Esophagus squamous epithelium (tissue), 5 donors: ENCODE measurements at places on chromosomes 7 and 10.

DNA sequence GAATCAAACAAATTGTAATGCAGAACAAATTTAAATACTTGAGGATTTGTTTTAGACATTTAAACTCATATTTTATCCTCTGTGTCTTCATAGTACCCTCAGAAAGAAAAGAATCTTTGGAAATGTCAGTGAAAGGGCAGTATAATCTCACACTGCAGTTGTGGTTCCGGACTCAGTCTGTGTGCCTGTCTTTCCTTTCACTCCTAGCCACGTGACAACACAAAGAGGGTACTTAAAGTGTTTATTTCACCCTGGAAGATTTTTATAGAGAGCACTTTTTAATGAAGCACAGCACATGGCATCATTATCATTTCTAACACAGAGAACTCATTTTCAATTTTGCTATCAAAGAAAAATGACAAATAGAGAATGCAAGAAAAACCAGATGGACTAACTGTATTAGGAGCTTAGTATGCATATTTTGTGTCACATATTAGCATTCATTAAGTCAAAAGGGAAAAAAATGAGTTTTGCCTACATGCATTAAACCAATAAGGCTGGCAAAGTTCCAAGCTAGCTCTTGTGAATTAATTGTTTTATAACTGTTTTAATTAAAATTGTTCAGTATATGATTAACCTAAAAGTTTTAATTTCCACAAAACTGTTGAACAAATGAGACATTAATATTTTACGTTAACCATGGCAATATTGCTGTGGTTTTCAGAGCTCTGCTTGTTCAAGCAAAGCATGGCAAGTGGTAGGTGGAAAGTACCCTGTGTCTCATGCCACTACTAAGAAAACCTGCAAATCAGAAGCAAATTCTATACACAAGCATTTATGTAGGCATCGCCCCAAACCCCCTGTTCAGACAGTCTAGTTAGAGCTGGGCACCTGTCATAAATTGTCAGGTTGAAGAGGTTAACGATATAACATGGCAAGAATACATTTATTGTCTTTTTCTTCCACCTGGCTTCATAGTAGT, 65.9 kb downstream of the AUTS2 start:
- no peak for DNase-seq

GRCh38 chr10:60894786-60895185, 49.2 kb downstream of the RHOBTB1 start:
- DNase-seq = no peak

DNA sequence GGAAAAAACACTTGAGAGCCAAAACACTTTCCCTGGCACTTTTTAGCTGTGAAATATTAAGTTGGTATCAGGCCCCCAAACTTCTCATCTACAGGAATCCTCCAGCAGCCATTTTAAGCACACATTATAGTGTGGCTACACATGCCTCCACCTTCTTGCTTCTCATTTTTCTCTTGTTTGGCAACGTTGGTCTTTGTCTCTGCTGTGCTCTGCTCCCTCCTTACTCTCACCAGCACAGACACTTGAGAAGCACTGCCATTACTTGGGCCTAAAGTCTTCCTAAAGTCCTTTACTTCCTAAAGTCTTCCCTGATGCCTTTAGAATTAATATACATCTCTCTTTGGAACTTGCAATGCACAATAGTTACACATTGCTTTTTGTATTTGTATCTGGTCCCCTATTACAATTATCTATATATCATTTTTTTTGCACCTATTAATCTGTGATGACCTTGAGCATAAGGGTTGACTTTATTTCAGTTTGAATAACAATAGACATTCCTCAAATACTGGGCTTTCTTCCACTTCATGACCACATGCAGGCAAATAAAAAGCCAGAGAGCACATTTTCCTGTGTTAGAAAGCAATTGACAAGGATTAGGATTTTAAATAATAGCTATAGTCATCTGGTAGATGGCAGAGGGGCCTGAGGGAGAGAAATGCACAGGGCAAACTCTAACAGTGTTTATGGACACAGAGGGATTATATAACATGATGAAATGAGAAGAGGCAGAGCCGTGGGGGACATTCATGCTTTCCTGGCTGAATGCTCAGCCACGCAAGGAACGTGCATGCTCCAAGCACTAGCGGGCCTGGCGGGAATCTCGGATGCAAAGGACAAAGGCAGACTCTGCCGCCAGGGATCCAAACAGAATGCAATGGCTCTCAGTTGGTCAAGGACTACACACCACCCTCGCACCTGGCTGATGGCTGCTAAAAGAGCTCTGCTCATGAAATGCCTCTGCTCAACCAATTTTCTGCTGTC, 99.3 kb downstream of the CDC14C start:
- no peak for DNase-seq

GRCh38 chr10:123573236-123574108, 92.7 kb upstream of the GPR26 start:
- no peak for DNase-seq

DNA sequence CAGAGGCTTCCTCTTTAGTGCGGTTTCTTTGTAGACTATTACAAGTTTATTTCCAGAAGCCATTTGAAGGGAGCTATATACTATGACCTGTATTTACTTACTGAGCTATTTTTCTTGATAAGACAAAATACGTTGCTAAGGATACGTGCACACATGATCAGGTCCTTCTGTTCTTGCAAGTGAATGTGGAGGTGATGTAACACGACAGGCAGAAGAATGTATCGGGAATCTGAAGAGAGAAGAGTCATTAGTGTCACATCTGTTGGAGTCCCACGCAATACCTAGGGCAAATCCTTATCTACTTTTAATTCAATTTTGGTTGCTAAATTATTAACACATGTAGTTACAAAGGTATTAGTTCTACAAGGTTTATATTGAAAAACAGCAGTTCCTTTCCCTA, 284.6 kb upstream of the IMMP2L start:
- no peak for DNase-seq

DNA sequence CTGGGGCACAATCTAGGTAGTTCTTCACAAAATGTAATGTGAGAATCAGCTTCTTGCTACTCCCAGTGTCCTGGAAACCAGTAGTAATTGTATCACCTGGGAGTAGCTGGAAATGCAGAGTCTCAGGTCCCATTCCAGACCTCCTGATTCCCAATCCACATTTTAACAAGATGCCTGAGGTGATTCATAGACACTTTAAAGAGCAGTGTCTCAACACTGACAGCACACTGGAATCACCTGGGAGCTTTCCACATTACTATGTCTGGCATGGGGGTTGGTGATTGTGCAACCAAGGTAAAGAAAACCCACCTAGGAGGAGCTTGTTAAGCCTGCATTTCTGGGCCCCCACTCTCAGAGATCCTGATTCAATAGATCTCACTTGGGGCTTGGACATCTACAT, 11.1 kb downstream of the DPY19L1 start:
- DNase-seq = no peak

DNA sequence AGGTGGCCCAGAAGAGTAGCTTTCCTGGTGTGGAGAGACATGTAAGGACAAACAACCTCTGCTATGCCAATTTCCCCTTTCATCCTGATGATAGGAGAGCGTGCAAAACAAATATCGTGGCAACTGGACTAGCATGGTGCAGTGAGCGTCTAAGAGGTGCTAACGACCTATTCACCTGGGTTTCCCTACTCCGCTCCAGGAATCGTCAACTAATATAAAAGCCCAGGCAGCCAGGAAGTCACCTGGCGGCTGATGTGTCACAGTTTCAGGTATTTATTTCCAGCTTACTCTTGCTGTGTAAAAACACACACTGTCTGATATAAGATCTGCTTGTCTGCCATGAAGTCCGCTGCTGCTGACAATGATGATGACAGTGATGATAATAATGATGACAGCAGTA, 56.5 kb upstream of the EFCAB10 start:
- no peak for DNase-seq

DNA sequence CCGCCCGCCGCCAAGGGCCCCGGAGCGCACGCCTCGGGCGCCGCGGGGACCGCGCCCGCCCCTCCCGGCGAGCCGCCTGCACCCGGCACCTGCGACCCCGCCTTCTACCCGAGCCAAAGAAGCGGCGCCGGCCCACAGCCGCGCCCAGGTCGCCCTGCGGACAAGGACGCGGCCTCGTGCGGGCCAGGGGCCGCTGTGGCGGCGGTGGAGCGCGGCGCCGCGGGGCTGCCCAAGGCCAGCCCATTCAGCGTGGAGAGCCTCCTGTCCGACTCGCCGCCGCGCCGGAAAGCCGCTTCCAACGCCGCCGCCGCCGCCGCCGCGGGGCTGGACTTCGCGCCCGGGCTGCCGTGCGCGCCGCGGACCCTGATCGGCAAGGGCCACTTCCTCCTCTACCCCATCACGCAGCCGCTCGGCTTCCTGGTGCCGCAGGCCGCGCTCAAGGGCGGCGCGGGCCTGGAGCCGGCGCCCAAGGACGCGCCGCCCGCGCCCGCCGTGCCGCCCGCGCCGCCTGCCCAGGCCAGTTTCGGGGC, 3.5 kb downstream of the UNCX start:
- no peak for DNase-seq

- DNase-seq = no peak
Observed at GRCh38 chr10:113732966-113733365, 18.5 kb upstream of the PLEKHS1 start.

DNA sequence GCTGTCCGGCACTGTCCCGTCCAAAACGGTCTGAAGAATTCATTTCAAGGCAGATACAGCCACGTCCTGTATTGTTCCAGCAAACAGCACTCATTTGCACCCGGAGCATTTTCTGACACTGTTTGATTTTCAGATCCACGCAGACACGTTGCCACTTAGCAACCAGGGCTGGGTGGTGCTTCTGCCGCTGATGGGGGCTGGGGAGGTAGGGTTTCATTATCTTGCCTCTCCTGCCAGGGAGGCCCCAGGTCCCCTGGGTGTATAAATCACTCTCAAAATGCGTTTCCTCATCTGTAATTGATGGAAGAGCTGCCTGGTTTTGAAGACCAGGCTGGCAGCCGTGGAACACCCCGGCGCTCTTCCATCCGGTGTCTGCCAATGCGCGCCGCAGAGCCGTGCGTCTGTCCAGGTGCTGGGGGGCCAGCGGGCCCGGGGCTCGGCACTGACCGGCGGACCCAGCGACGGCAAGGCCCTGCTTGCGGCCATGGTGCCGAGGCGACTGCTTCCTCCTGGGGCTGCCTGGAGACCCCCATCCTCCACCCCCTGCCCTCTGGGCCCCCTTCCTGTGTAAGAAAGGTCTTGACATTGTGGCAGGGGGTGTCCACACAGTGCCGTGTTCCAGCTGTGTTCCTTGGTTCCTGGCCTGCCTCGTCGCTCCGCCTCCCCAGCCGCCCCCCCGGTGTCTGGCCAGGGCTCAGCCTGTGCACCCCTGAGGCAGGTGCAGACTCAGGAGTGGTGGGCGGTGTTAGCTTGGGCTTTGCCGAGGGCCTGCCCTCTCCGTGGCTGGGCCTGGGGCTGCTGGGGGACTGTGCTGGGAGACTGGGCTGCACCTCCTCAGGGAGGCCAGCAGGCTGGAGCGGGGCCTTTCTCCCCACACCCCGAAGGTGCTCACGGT, 16.6 kb downstream of the ADGRA1 start:
- DNase-seq = no peak

DNA sequence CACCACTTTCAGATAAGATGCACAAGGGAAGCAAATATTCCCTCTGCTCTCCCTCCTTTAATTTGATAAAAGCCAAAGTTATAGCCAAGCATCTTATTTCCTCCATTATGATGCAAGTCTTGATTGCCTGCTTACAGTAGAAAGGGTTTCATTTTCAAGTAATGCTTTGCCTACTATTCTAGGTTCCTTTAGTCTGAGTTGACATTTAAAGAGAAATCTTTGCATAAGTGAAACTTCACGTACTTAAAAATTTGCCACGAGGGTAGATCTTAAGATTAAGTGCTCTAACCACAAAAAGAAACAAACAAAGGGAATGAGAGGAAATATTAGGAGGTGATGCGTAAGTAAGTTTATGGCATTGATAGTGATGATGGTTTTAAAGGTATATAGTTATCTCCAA, 78.1 kb upstream of the VWDE start:
- DNase-seq = no peak

DNA sequence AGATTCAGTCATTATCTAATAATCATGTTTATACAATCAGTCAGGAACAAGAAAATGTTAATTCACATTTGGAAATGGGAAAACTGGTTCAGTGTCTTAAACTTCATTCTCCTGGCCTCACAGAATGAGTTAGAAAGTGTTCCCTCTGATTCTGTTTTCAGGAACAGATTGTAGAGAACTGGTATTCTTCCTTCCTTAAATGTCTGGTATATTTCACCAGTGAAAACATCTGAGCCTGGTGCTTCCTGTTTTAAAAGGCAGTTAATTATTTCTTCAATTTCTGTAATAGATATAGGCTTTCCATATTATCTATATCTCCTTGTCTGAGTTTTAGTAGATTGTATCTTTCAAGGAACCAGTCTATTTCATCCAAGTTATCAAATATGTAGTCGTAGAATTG, 97.1 kb upstream of the TMEM168 start:
- DNase-seq = no peak

GRCh38 chr7:5636914-5637313, 144.5 kb downstream of the RNF216 start:
- DNase-seq = no peak

- DNase-seq = no peak
Observed at GRCh38 chr10:124341768-124342135, 77.0 kb downstream of the OAT start.

DNA sequence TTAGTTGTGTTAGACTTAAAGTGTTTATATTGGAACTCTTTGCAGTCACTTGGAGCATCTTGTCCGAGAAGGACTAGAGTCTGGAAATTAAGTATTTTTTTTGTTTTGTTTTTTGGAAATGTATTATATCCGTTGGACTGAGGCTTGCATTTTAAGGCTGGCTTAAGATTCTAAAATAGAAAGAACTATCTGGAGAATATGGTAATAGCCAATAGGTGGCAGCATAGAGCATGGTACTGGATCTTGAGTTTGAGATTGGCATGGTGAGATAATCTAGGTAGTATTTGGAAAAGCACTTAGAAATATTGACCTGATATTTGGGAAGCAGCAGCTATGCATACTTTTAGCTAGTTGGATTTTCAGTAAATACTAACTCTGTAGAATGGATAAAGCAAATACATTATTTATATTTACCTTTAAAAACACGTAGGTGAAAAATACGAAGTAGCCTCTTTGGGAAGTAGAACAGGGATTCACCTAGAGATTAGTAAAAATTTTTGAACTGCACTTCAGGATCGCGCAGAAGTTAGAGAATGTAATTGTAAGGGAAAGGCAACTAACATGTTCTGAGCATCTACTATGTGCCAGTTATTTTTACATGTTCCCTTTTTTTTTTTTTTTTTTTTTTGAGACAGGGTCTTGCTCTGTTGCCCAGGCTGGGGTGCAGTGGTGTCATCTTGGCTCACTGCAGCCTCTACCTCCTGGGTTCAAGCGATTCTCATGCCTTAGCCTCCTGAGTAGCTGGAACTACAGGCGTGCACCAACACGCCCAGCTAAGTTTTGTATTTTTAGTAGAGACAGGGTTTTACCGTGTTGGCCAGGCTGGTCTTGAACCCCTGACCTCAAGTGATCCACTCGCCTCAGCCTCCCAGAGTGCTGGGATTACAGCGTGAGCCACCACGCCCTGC, 78.6 kb downstream of the LCOR start:
- no peak for DNase-seq
